ENCODE measurements at places on chromosomes 16 and 17.

- DNase-seq: no peak
Measured at GRCh38 chr16:1385232-1385631, 29.3 kb downstream of the UNKL start.

GRCh38 chr17:67891481-67892119 lies 66.3 kb downstream of the BPTF start:
- no peak for DNase-seq

DNA sequence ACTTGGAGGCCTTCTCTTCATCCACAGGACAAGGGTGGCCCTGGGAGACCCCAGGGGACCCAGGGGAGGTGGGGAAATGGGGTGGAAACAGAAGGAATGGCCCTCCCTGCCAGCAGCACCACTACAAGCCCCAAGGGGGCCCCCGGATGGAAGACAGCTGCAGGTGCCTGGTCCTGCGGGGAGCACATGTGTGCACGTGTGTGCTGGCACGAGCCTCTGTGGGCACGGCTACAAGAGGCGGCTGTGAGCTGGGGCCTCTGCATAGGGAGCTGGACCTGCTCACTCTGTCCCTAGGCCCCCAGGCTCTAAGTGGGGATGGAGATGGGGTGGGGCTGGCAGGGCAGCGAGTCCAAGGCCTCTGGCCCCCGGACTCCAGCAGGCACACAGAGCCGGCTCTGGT lies 13.2 kb upstream of the AATK start:
- DNase-seq: no peak

DNA sequence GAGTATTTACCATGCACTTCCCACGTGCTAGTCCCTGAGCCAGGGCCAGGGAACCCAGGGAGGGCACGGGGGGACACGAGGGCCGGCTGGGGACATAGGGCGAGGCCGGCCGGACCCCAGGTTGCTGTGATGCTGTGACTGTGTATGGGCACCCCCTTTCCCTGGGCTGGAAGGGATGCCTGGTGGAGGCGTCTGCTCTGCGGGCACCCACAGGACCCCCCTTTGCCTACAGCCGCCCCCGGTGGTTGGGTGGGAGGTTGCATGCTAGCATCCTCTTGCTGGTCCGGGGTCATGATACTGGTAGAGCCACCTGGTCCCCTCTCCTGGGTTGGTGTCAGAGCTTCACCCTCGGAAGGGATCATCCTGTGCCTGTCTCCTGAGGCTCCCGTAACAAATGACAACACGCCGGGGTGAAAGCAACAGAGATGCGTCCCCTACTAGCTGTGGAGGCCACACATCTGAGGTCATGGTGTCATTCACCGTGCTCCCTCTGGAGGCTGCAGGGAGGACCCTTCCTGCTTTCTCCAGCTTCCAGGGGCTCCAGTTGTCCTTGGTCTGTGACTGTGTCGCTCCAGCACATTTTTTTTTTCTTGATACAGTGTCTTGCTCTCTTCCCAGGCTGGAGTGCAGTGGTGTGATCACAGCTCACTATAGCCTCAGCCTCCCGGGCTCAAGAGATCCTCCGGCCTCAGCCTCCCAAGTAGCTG lies 3.1 kb upstream of the CIAO3 start:
- no peak for DNase-seq

DNA sequence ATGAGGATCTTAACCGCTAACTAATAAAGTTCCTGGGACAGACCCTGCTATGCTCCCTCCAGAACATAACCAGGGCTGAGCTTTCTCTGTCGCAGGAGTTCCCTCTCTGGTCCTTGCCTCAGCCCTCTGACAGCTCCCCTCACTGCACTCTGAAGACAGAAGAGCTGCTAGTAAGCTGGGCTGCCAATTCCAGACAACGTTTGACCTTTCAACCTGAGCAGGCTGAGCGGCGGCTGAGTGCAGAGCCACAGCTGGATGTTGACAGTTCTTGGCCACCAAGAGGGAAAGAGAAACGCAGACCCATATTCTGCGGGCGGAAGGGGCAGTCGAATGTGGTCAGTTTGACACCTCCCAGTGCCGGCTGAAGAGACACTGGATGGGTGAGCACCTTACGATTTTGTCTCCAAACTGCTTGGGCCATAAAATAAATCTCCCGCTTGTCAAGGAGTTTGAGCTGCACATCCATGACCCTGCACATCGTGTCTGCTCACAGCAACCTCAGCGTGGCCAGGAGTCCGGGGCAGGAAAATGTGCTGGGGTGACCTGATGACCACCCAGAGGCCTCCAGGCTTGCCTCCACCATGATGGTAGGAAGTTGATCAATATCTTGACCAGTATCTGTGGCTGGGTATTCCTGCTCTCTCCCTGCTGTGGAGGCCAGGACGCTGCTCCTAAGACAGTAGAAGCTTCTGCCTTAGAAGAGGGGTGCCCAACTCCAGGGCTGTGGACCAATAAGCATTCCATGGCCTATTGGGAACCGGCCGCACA lies 209.2 kb downstream of the PARN start:
- DNase-seq: no peak

GRCh38 chr16:81505011-81505661 lies 60.5 kb downstream of the CMIP start:
- no peak for DNase-seq

GRCh38 chr16:15672514-15673167 lies 22.6 kb downstream of the NDE1 start:
- DNase-seq: peak; percentile 25

DNA sequence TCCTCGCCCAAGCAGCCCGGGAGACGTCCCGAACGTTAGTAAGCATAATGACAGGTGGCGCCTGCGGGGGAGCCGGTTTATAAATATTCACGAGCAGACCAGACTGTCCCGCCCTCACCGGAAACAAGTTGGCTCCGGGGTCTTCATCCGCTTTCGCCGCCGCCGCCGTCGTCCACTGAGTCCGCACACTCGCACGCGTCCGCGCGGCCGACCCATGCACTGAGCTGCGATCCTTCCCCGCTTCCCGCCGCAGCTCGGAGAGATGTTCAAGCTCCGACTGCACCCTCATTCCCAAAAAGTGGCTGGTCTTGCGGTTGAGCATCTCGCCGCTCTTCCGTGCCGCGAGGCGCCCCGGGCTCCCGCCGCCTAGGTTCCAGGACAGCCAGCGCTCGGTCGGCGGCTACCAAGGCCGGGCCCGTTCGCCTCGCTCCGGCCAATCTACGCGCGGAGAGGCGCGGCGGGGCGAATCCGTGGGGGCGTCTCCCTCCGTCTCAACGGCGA lies 385 bp downstream of the CFAP119 start:
- DNase-seq: no peak

DNA sequence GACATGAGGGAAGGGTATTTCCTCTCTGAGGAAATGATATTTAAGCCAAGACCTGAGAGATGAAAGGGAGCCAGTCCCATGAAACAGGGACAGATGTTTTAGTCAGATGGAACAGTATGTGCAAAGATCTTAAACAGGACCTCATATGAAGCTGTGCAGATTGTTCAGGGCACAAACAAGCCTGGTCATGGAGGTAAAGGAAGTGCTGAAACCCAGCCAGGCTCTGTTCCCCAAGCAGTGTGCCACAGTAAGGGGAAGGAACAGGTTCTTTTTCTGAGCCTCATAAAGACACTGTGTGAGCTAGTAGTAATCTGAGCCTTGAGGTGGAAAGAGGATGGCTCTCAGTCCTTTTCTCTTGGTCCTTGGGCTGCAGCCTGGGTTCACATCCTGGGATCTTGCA lies 159.9 kb downstream of the ANKFN1 start:
- no peak for DNase-seq

- no peak for DNase-seq
Measured at GRCh38 chr17:80361495-80362220, 53.3 kb upstream of the ENDOV start.

GRCh38 chr16:85569615-85570212 lies 43.4 kb upstream of the GSE1 start:
- DNase-seq: no peak

DNA sequence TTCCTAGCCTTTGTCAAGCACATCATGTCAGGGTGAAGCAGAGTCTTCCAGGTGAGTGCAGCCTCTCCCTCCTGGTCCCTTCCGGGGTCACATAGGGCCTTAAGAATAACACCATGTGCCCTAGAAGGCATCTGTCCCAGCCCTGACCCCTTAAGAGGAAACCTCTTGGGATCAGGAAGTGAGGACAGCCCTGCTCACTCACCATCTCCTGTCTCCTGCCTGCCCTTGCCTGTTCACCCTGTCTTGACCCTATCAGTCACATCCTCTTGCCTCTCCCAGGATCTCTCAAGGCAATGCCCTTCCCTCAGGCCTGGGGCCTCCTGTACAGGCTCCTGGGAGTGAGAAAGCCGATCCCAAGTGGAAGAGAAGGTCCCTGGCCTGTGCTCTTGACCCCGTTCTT lies 13.9 kb downstream of the MYL4 start:
- DNase-seq: no peak

DNA sequence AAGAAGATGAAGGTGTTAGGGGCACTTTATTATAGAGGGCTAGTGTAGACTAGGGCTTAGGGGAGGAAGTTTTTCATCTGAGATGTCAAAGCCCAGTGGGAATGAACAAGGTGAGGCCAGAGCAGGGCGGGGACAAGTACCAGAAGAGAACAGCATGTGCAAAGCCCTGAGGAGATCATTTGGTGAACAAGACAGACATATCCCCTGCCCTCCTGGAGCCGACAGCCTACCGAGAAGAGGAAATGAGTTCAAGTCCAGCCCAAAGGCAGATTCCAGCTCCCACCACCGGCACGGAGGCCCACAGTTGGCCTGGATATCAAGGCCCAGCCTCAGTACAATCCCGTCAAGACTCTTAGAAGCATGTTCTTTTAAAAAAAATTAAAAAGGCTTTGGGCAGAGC lies 61.1 kb downstream of the C16orf78 start:
- DNase-seq: no peak

DNA sequence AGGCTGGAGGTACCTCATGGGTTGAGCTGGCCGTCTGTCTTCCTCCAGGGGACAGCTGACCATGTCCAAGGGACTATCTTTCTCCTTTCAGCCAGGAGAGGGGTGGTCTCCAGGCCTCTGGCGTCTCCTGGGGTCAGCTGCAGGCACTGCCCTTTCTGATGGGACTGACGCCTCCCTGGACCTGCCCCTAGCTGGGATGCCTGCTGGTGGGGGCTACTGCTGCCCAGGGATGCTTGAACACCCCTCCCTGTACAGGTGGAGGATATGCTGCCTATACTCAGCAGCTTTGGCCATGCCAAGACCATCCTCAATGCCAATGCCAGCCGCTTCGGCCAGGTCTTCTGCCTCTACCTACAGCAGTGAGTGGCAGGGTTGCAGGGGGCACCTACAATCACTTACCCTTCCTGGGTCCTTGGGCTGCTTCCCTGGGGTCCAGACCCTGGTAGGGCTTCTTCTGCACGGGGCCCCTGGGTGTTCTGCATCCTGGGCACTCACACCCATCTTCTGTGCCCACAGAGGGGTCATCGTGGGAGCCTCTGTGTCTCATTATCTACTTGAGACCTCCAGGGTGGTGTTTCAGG lies 4.2 kb downstream of the MYO15B start:
- DNase-seq: no peak

- DNase-seq: no peak
Measured at GRCh38 chr16:2985893-2986355, 5.7 kb upstream of the PKMYT1 start.

- DNase-seq: no peak
Measured at GRCh38 chr17:39604911-39605491, 2.7 kb downstream of the NEUROD2 start.

DNA sequence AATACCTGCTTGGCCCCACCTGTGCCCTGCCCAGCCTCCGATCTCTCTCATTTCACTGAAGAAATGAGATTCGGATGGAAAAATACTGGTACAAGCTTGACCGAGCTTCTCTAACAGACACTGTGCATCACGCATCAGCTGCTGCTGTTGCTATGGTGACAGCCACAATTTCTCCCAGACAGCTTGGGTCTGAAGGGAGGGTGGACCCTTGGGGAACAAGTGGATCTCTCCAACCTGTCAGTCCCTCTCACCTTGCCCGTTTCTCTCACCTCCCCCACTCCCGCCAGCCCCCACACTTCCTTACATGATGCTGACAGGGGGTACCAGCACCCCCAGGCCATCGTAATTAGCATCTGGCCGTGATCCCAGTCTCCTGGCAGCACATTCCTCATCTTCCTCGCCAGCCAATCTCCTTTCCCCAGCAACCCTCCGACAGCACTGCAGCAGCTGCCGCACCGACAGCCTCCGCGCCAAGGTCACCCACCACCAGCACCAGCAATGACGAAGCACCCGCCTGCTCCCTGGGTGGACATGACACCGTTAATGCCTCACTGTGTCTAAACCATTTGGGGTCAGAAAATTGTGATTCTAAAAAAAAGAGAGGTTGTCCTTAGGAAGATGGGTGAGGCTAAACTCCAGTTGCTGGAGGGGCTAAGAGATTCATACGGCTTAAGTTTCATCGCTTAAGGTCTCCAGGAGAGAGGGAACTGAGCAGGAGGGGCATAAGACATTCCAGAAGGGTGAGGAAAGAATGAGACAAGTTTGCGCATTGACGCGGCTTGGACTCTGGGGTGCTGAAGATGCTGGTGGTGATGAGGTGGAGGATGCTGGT lies 58.6 kb upstream of the TNRC6A start:
- DNase-seq: no peak

DNA sequence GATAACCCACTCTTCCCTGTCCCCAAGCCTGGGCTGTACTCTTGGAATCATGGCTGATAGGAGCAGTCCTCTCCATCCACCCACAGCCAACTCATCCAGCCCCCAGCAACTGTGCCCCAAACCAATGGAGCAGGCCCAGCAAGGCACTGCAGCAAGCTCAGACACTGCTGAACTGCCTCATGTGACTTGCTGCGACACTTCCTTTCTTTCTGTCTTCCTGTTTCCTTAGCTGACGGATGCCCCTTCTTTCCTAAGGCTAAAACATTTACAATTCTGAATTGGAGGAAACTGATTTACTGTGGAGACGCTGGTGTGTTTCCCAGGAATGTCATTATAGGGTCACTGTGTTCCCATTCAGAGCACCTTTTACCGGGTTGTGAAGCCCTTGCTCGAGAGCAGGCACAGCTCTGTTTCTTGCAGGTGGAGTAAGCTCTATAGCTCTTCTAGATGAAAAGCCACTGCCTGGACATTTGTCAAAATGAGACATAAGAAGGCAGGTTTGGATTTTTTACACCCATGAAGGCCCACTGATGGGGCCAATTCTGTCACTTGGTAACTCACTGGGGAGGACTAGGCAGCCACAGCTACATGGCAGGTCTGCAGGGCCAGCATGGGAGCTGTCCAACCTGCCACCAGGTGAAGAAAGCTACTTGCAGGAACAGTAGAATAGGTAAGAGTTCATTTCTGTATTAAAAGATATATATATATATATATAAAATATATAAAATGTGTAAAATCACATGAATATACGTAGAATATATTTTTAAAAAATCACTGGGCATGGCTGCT lies 27.4 kb downstream of the TMEM11 start:
- DNase-seq: no peak

DNA sequence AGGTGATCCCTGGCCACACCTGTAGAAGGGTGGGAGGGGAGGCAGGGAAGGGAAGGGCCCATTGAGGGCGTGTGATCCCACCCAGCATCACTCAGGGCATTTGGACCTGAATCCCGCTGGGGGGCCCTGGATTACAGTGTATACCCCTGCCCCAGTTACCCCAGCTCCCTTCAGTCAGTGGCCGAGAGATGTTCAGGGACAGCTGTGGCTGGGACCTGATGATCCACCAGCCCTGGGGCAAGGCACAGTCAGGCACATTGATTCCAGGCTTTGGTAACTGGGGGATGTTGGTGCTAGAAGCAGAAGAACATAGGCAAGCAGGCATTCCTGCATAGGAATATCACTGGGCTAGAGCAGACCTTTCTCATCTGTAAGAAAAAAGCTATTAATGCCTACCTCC lies 170.3 kb downstream of the FOXL1 start:
- no peak for DNase-seq
